ENCODE measurements at places on chromosomes 1 and 21.
A peak's percentile ranks its signal among the peaks of the same experiment; 100 is the strongest.

- no peak for DNase-seq
These were observed 111.3 kb downstream of the KIF26B start for GRCh38 chr1:245266105-245266504.

DNA sequence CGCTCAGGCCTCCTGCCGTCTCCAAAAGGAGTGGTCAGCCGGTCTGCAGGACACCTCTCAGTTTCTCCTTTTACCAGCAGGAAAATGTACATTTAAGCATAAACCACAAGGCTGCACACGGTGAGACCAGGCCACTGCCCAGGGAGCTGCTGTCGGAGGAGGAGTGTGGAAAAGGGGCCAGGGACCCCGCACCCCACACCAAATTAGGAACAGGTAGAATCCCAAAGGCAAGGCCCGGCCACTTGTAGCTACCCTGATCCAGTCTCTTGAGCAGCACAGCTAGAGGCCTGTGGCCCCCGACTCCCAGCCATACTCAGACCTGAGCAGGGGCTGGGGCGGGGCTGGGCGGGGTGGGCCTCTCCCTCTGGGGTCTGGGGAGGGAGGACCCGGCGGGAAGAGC, 78.0 kb downstream of the PIK3CD start:
- no peak for DNase-seq

DNA sequence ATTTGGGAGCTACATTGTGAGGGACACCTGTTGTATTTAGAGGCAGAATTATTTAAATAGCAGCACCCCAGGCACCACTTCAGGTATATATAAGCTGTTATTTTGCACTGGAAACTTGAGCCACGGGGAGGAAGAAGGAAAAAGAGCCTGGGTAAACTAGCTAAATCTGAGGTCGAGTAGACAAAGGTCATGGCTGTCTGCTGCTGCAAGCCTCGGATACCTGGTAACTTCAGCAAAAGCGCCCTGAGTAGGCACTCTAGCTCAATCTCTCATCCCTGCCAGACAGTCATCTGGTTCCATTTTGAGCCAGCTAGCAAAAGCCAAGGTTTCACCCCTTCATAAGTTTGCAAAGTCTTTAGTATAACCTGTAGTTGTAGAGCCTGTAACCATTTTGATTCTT, 101.9 kb upstream of the ZNF644 start:
- DNase-seq: no peak

DNA sequence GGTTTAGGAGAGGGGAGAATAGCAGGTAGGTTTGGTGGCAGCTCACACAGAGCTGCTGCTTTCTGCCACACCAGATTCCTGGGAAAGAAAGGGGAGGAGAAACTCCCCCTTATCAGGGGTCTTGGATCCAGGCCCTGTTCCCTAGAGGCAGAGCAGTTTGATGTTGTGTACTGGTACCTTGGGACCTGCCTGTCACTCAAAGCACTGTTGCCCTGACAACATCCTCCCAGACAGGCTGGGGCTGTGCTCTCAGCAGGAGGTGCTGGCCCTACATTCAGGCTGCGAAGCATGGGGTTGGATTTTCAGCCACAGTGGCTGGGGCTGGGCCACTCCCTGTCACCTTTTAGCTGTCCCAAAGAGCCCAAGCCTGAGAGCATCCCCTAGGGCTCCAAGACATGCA, 188.0 kb downstream of the GRIK3 start:
- DNase-seq: peak; percentile 9

GRCh38 chr1:220222939-220223338, 49.3 kb downstream of the RAB3GAP2 start:
- no peak for DNase-seq

DNA sequence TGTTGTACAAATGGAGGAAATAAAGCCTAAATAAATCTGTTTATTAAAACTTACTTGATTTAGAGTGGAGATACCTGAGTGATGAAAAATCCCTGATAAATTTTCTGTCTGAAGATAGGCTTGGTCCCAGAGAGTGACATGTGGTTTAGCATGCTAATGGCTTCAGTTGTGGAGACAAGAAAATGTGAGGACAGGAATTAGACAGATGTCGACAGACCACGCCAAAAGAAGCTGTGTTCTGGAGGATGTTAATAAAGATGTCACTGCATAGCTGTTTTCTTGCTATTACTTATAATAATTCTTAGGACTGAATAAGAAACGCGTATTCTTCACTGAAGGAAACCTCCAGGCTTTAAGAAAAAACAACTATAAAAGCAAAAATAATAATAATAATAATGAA, 154.9 kb downstream of the OLFM3 start:
- no peak for DNase-seq

DNA sequence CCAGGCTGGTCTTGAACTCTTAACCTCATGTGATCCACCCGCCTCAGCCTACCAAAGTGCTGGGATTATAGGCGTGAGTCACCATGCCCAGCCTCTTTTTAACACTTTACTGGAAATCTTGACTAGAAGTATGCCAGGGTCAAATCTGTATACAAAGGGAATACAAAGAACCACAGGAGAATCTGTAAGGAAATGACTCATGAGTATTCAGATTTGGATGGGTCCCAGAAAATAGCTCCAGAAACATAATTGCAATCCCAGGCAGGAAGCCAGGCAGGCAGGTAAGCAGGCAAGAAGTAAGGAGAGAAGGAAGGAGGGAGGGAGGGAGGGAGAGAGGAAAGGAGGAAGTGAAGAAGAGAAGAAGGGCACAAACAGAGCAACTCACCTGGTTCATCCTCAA, 22.8 kb upstream of the TIAM1 start:
- no peak for DNase-seq

DNA sequence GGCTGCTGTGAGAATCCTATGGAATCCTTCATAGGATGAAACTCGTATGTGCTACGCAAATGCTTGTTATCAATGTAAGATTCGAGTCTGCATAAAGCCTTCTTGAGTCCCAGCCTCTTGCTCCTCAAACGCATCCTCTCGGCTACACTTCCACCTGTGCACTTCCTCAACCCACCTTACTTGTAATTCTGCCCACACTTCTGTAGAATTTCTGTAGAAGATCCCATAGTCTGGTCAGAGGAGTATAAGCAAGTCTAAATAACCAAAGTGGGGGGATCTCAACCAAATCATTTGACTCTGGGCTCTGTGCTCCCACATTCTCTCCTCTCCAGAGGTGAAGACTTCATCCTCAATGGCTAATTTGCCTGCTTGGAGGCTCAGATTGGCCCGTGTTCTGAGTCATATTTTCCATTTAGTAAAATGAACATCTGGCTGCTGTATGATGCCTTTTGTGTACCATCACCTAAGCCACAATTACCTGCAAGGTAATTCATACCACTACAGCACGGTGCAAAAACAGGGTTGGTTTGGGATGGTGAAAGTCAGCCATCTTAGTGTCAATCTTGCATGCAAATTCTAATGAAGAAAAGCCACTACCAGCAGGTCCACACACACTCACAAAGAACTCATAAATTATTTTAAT, 63.2 kb downstream of the ITPKB start:
- no peak for DNase-seq

DNA sequence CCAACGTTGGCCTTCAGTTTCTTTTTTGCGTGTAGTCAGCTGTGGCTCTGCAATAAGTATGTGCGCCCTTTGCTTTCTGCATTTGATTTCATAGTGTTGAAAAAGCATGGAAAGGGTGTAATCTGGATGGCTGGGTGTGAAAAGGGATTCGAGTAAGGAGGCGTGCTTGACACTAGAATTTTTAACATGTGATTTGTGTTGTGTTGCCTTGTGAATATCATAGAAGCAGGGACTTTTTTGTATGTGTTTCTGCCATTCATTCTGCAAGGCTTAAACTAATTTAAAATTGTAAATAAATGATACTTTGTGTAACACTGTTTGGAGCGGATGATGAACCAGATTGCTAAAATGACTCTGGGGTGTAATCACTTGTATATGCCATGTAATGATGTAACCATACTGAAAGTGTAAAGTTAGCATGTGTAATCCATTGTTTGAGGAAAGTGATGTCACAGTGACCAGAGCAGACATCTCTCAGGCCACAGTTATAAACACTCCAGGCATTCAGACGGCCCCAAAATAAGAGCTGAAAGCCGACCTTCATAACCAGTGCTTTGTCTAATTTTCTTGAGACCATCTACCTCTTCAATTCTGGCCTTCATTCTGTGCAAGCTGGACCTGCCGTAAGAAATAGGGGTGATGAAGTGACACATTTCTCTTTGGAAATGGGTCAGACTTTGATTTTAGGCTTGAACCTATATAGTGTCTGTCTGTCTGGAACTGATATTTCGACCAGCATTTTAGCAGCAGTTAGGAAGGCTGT, 618 bp downstream of the SH3BGR start:
- no peak for DNase-seq

DNA sequence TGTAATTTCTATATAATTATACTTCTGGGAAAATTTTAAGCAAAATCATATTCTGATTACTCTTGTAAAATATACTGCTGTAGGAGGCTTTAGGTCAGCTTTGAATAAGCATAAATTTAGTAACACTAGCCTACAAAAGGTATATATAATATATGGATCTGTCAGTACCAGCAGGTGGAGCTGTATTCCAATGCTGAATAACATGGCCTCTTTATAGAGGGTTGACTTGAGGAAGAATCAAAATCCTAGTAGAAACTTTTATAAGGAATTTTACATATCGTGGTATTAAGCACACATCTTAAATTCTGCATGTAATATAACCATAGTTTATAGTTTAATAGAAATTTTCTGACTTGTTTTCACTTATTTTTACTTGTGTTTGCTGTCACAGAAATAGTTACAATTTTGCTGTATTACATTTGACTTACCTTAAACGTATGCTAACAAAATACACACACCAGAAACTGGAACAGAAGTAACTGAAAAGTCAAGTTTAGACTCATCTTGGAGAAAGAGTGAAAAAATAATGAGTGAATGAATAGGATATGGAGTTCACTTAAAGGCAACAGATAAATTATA, 79.3 kb downstream of the HMCN1 start:
- no peak for DNase-seq

DNA sequence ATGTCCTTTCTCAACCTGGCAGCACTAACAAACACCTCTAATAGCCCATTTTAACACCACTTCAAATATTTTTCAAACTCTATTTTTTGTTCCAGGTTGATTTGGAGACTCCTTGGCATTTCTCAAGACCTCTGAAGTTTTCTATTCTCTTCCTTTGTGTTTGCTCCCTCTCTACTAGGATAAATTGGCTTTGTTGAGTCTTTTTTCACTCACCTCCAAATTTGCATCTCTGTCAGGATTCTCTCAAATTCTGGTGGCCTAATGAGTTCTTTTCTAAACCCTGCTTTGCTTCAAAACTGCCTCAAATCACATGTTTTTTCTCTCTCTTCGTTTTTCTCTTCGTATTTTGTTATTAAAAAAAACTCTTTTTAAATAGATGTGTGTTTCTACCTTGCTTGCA, 582.2 kb upstream of the ADGRL4 start:
- DNase-seq: no peak

DNA sequence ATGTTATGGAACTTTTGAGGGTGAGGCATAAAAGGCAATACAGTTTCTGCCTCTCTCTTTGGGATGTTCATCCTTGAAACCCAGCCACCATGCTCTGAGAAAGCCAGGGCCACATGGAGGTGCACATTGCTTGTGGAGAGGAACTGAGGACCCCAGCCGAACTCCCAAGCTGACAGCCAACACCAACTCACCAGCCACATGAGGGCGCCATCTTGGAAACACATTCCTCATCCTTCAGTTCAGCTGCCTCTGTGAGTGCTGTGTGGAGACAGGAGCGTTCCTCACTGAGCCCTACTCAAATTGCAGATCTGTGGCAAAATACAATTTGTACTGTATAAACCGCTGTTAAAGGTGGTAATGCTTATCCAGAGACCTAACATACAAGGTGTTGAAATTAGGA, 137.5 kb downstream of the GABPA start:
- DNase-seq: no peak

GRCh38 chr1:159598196-159598595, 10.6 kb downstream of the APCS start:
- DNase-seq: no peak

DNA sequence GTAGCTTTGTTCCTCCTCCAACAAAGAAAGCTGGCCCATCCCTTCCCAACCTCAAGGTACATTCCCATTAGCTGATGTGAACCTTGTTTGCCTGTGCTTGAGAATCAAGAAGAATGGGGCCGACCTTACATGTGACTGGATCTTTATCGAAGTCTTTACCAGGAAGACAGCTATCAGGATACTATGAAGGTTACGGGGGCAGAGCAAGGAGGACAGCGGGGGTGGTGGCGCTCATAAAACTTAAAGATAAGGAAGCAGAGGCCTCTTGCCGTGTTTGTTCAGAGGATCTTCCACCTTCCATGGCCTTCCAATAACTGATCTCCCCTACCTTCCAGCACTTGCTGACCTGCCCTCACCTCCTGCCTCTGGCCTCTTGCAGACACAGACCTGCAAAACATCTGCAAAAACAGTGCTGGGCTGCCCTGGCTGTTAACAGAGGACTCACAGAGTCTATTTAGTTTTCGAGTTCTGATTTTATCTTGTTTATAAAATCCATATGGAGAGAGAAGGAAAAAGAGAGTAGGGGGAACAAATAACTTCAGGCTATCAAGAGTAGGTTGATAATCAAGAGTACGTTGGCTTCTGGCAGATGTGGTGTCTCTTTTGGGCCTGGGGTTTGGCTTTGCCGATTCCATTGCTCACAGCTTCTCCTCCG, 198.0 kb downstream of the HUNK start:
- DNase-seq: no peak

GRCh38 chr1:11280719-11281376, 7.8 kb downstream of the UBIAD1 start:
- no peak for DNase-seq

GRCh38 chr1:154779551-154780189, 90.4 kb downstream of the KCNN3 start:
- no peak for DNase-seq

GRCh38 chr1:14215151-14215550, 383.3 kb upstream of the KAZN start:
- DNase-seq: no peak

DNA sequence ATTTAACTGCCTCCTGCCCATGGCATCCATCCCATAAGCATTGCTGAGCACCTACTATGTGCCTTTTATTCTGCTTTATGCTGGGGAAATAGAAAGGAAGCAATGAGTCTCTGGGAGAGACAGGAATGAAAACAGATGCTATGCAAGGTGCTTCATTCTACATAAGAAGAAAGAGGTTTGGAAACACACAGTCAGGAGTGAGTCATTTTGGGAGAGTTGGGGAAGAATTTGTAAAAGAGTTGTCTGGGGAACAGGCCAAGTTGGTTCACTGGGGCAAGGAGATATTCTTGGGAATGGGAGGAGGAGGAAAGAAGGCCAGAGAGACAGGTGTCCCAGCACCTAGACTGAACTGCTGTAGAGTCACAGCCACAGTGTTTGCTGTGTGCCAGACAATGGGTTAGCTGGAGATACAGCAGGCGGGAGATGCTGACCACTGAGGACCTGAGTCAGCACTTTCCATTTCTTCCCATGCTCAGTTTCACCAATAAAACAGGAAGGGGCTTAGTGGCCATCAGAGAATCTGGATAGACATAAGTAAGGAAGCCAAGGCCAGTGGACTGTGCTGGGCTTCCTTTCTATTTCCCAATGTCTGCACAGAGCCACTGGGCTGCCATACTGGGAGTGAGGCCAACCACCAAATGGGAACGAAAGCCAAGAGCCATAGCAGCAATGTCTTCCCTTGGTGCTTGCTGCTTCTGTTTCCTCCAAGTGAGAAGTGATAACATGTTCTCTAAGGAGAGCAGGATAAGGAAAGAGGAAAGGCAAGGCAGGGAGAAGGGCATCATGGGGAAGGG, 187.7 kb upstream of the USP24 start:
- DNase-seq: no peak

All from NCI-H2227 treated with DMSO at 0.1 percent for 48 hours (cell line).